ENCODE measurements at places on chromosomes 11 and 22. TPM values are rescaled to one million over a fixed set of nuclear protein-coding genes. Genes with fewer than 3 reads are reported as not detected.
A peak's percentile ranks its signal among the peaks of the same experiment; 100 is the strongest.

USP35 gene
- total RNA-seq = 1.8 TPM

- no peaks in the 10 kb centered on the region for H3K4me1 ChIP-seq
- H3K27me3 ChIP-seq = no peaks in the 10 kb centered on the region
- H3K4me3 ChIP-seq = no peak overlapping the region
- no peak for DNase-seq
Measured at GRCh38 chr11:96470521-96470920, 80.7 kb downstream of the JRKL start.

- no peaks in the 10 kb centered on the region for H3K27me3 ChIP-seq
- H3K27ac ChIP-seq = peak overlapping the region; percentile 56
Measured at GRCh38 chr22:25668437-25668836, 73.6 kb upstream of the MYO18B start.

KBTBD3 gene
- total RNA-seq = 1.7 TPM

GRCh38 chr22:25485626-25486545 lies 78.6 kb upstream of the GRK3 start:
- H3K27me3 ChIP-seq = no peaks in the 10 kb centered on the region
- peaks cover 29% of the 10 kb centered on the region for H3K4me1 ChIP-seq
- H3K4me3 ChIP-seq = no peak overlapping the region
- H3K36me3 ChIP-seq = peaks cover 2% of the 10 kb centered on the region

DNA sequence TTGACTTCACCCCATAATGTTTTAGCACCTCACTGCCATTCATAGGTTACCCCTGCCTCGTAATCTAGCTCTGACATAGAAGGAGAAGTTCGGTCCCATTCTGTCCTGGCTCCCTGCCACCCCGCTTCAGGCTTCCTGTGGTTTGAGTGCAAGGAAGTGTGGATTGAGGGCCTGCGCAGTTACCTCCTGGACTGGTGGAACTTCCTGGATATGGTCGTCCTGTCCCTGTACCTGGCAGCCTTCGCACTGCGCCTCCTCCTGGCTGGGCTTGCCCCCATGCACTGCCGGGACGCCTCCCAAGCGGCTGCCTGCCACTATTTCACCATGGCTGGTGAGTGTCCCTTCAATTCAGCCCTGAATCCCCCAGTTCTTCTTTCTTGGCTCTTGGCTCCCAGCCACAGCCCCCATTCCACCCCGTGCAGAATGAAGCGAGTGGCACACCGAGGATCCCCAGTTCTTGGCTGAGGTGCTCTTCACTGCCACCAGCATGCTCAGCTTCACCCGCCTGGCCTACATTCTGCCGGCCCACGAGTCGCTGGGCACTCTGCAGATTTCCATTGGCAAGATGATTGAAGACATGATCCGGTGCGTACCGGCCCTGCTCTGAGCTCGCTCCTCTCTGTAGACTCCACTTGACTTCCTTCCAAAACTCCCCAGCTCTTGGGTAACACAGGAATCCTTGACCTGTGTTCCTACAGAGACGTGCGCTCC lies 15.4 kb downstream of the ART5 start:
- H3K36me3 ChIP-seq = no peaks in the 10 kb centered on the region
- H3K27me3 ChIP-seq = 0 out of 2 replicates have a peak, but pooled peaks cover 1% of the 10 kb centered on the region
- H3K4me1 ChIP-seq = no peaks in the 10 kb centered on the region
- DNase-seq = no peak
- H3K27ac ChIP-seq = no peak overlapping the region

FAM111B gene
- total RNA-seq = 28.2 TPM

NNMT gene
- not detected for total RNA-seq

DNA sequence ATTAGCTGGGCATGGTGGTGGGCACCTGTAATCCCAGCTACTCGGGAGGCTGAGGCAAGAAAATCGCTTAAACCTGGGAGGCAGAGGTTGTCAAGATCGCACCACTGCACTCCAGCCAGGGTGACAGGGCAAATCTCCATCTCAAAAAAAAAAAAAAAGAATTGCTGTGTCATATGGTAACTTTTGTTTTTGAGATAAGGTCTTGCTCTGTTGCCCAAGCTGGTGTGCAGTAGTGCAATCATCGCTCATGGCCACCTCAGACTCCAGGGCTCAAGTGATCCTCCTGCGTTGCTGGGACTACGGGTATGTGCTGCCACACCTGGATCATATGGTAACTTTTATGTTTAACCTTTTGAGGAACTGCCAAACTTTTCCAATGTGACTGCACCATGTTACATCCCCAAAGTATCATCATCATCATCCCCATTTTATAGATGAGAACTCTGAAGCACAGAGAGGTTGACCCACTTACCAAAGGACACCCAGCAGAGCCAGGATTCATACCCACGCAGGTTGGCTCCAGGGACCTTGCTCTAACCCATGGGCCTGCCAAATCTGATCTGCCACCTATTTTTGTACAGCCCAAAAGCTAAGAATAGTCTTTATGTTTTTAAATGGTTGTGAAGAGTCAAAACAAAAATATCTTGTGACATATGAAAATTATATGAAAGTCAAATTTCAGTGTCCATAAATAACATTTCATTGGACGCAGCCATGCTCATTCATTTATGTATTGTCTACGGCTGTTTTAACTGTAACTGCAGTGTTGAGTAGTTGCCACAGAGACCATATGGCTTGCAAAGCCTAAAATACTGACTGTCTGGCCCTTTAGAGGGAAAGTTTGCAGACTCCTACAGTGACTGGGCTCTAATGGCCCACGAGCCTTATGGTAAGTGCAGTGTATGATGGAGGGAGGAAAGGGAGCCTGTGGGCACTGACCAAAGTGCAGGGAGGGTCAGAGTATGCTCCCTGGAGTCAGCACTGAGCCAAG lies 45.3 kb downstream of the GDPD5 start:
- no peak for DNase-seq
- no peak overlapping the region for H3K27ac ChIP-seq
- H3K27me3 ChIP-seq = no peaks in the 10 kb centered on the region
- peaks cover 34% of the 10 kb centered on the region for H3K36me3 ChIP-seq
- H3K4me3 ChIP-seq = no peak overlapping the region
- H3K4me1 ChIP-seq = peaks cover 42% of the 10 kb centered on the region

DNA sequence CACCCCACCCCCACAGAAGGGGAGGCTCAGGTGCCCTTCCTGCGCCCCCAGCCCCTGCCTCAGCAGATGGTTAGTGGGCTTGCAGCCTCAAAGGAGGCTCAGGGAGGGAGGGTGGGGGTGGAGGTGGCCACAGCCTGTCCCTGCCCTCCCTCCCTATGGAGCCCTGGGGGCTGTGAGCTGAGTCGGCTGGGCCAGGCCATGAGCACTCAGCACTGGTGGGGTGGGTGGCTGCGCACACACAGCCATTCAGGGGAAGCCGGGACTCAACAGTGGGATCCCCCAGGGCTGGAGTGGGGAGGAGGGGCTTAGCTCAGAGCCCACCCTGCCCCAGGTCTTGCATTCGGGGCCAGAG lies 50.2 kb downstream of the FLRT1 start:
- H3K36me3 ChIP-seq = no peaks in the 10 kb centered on the region
- DNase-seq = no peak
- H3K27ac ChIP-seq = no peak overlapping the region
- peaks cover 33% of the 10 kb centered on the region for H3K4me1 ChIP-seq

- peaks cover 4% of the 10 kb centered on the region for H3K4me1 ChIP-seq
- H3K36me3 ChIP-seq = no peaks in the 10 kb centered on the region
- H3K27ac ChIP-seq = no peak overlapping the region
- peaks cover 12% of the 10 kb centered on the region for H3K27me3 ChIP-seq
- H3K4me3 ChIP-seq = no peak overlapping the region
- DNase-seq = no peak
Measured at GRCh38 chr22:35728639-35729308, 11.1 kb downstream of the APOL5 start.

DNA sequence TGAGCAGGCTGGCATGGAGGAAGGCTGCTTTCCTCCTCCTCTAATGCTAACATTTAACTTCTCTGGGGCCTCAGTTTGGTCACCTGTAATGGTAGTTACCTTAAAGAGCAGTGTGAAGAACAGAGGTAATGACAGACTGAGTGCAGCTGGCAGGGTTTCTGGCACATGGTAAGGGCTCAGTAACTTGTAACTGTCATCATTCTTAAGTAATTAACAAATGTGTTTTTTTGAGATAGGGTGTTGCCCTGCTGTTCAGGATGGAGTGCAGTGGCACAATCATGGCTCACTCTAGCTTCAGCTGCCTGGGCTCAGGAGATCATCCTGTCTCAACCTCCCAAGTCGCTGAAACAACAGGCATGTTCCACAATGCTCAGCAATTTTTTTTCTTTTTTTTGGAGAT lies 242.0 kb upstream of the SYN3 start:
- H3K4me1 ChIP-seq = peaks cover 23% of the 10 kb centered on the region
- no peak overlapping the region for H3K4me3 ChIP-seq
- H3K27ac ChIP-seq = no peak overlapping the region
- no peak for DNase-seq

GRCh38 chr11:122099374-122100036 lies 16.5 kb downstream of the BLID start:
- H3K36me3 ChIP-seq = no peaks in the 10 kb centered on the region
- H3K4me3 ChIP-seq = no peak overlapping the region
- H3K4me1 ChIP-seq = no peaks in the 10 kb centered on the region
- no peaks in the 10 kb centered on the region for H3K27me3 ChIP-seq
- DNase-seq = no peak
- H3K27ac ChIP-seq = no peak overlapping the region

DNA sequence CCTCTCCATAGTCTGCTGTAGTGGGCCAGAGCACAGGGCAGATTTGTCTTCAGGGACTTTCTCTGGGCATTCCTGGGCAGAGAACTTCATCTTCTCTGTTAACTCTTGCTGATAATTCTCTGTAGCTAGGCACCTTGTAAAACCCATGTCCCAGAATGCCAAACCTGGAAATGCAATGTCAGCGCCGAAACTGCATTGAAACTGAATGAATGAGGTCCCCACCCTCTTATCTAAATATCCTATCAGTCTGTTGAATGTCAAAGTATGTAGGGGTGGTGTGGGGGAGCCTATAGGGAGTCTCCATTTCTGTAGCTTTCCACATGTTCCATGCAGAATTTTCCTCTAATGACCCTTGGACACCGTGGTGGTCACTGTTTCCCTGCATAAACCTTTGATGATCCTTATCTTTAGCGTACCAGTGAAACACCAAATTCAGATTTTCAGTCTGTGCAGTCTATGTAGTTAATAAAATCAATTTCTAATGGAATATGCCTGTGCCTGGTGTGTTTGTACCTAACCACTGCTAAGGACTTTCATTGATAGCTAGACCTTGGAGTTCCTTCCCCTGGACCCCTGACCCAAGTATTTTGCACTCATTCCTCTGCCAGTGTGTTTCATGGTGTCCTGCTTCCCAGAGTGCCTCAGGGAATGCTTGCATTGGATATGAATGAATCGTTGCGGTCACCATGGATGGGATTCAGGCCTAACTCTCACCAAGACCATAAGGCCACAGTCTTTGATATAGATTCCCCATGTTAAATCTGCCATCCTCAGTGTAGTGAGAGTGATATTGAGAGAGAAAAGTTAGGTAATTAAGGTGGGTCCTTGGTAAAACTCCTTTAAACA lies 2.5 kb upstream of the CABIN1 start:
- H3K27me3 ChIP-seq = no peaks in the 10 kb centered on the region
- H3K27ac ChIP-seq = peak overlapping the region; percentile 87
- peak overlapping the region; percentile 24 for H3K4me3 ChIP-seq
- H3K36me3 ChIP-seq = no peaks in the 10 kb centered on the region

HYLS1 gene
- 3.8 TPM for total RNA-seq

DNA sequence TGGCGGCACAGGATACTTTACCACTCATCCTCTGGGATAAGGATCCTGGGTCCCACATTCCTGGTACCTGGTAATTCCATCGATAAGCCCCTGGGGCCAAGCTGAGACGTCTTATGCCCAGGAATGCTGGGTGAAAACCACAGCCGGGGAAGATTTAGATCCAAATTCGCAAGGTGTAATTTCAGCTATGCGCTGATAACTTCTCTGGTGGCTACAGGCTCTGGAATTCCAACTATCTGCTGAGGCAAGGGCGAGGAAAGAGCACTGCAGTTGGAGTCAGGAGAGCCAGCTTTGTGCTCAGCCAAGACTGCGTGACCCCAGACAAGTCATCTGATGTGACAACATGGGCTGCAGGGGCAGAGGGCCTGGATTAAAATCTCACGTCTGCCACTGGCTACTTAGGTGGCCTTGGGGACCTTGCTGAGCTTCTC lies 9.9 kb upstream of the MYEOV start:
- DNase-seq = no peak
- H3K4me3 ChIP-seq = no peak overlapping the region
- peaks cover 13% of the 10 kb centered on the region for H3K4me1 ChIP-seq
- peaks cover 21% of the 10 kb centered on the region for H3K27me3 ChIP-seq
- no peaks in the 10 kb centered on the region for H3K36me3 ChIP-seq

Measured in HepG2 (cell line).